HepG2 (cell line): ENCODE measurements at places on chromosomes 5 and 9. TPM values are rescaled to one million over a fixed set of nuclear protein-coding genes. Genes with fewer than 3 reads are reported as not detected.
A peak's percentile ranks its signal among the peaks of the same experiment; 100 is the strongest.

DNA sequence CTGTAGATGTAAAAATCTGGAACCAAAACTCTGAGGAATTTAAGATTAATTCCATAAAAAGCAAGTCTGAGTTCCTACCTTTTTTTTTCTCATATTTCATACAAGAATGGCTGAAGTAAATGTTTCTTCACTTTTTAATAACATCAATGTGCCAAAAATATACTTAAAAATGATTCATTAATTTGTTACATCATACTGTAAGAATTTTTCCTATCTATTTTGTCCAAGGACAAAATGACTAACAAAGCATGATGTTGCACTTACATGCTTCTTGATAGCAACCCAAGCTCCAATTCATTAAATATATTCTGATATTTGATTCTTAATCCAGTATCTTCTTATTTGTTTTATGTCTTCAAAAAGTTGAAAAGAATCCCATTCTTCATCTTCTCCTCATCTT is 988.3 kb downstream of the TLE1 start:
- H3K4me3 ChIP-seq = no peak overlapping the region
- no peak overlapping the region for H3K27ac ChIP-seq
- H3K4me1 ChIP-seq = no peaks in the 10 kb centered on the region
- DNase-seq = no peak
- H3K27me3 ChIP-seq = no peaks in the 10 kb centered on the region

DNA sequence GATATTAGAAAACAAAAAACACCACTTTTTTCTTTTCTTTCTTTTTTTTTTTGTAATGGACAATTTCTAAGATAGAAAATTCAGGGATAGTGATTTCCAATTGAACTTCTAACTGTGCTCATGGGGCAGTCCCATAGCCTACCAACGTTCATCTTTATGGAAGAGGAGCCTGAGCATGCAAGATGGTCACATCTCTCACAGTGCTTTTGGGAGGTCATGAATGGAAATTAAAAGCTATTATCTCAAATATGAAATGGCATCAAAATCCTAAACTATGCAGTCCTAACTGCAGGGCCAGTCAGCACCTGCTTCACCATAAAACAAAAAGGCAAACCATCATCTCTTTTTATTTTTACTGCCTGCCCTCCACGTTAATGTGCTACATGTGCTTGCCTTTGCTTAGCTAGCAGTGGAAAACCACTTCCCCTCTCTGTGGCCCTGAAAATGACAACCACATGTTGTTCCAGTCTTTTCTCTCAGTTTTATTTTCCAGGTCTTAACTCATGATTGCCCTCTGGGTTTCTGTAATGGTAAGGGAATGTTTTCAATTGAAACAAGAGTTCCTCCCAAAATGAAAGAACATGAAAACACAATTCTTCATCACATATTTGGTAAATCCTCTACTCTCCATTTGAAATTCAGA is 16.7 kb downstream of the IFNB1 start:
- no peaks in the 10 kb centered on the region for H3K36me3 ChIP-seq
- no peak overlapping the region for H3K4me3 ChIP-seq
- DNase-seq = no peak
- no peaks in the 10 kb centered on the region for H3K27me3 ChIP-seq

DNA sequence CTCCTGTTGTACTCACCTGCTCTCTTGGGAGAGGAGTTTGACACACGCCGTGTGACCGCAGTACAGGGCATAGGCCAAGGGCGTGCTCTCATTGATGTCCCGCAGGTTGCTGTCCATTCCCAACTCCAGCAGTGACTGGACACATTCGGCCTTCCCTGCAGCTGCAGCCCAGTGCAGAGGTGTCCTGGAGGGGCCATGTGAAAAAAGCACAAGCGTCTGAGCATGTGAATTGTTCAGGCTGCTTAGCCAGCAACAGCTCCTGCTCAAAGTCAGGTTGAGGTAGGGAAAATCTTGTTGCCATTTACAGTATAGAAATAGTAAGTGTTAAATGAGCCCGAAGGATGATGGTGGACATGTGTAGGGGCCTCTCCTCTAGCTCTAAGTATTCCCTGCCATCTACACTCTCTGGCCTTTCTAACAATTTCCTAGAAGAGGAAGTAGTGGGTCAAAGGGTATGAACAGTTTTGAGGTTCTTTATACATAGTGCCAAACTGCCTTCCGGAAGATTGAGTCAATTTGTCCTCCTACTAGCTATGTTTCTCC is 116.5 kb downstream of the ANKRD55 start:
- peaks cover 36% of the 10 kb centered on the region for H3K4me1 ChIP-seq
- H3K27ac ChIP-seq = peak overlapping the region; percentile 90
- no peaks in the 10 kb centered on the region for H3K27me3 ChIP-seq
- H3K36me3 ChIP-seq = no peaks in the 10 kb centered on the region
- peak; percentile 88 for DNase-seq
- no peak overlapping the region for H3K4me3 ChIP-seq

DNA sequence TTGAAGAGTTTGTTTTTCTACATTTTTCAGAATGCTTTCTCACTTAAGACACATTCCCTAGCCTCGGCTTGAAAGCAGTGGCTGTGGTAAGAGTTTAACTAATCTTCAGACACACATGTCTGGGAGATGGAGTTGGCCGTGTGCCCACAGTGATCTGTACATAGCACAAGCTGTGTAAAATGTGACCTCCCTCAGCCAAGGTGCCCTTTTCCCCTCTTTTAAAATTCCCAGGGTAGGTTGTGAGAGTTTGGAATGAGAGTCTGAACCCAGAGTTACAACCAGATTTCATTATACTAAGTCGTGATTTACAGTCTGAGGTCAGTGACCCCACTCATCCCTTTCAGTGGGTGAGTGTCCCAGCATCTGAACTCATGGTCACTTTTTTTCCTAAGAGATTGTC is 230.4 kb downstream of the DOCK8 start:
- H3K4me1 ChIP-seq = no peaks in the 10 kb centered on the region
- no peak overlapping the region for H3K4me3 ChIP-seq
- no peaks in the 10 kb centered on the region for H3K36me3 ChIP-seq

DNA sequence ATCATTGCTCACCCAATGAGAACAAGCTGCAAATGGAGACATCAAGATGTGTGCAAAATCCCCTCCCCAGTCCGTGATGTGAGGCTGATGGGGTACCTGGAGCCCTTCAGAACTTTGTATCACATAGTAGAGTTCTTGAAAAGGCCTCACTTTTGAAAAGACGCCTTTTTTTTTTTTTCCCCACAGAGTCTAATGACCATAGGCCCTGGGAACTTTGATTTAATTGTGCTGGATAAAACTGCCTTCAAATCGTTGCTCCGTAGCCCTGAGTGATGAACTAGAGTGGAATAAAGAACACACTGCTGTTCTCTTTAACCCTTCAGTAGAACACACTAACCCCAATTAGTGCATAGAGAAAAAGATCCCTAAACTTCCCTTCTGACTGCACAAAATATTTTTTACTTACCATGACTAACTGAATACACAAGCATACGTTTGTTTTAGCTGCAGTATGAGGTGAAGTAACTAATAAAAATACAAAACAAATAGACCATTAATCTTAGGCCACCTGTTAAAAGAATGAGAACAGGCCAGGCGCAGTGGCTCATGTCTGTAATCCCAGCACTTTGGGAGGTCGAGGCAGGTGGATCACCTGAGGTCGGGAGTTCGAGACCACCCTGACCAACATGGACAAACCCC is 15.1 kb downstream of the PSAT1 start:
- peaks cover 38% of the 10 kb centered on the region for H3K36me3 ChIP-seq
- no peaks in the 10 kb centered on the region; the same call in 1 of the 2 replicates for H3K4me1 ChIP-seq
- no peak for DNase-seq
- no peak overlapping the region for H3K27ac ChIP-seq
- no peaks in the 10 kb centered on the region for H3K27me3 ChIP-seq

- no peak for DNase-seq
- no peaks in the 10 kb centered on the region for H3K27me3 ChIP-seq
- peaks cover 43% of the 10 kb centered on the region for H3K4me1 ChIP-seq
Measured at GRCh38 chr9:123128591-123128990, 95.1 kb downstream of the GPR21 start.

DNA sequence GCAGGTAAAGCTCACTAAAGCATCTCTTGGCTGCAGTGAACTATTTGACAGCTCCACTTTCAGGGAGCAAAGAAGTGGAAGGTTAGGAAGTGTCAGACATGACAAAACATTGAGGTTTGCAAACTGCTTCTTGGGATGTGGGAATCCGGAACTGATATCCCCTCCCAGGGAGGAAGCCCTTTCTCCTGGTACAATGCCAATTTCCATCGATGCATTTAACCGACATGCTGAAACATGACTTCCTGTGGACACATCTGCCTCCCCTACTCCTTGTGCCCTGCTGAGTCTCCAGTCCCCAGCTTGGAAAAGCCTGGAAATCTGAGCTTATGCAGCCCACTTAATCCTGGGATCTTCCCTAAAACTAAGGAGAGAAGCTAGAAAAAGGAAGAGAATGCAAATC is 323.1 kb upstream of the DAP start:
- no peaks in the 10 kb centered on the region for H3K4me1 ChIP-seq
- no peak overlapping the region for H3K4me3 ChIP-seq
- no peak overlapping the region for H3K27ac ChIP-seq
- no peaks in the 10 kb centered on the region for H3K36me3 ChIP-seq
- DNase-seq = no peak

The SYK gene
- polyA plus RNA-seq = not detected in 2 replicates

DNA sequence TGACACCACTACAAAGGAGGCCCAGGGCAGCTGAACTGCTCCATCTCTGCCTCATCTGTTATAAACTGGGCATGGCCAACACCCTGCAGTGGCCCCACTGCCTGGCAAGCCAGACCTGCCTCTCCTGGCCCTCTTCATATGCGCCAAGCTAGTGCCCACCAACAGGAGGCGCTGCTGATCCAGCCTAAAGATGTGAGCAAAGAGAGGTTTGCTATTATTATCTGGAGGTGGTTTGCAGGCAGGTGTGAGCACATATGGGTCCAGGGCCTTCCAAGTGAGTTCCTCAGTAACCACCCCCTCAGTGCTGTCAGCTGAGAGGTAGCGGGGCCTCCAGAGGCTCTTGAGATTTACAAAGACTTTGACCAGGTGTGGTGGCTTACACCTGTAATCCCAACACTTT is 232.2 kb downstream of the SYK start:
- no peaks in the 10 kb centered on the region for H3K27me3 ChIP-seq
- peaks cover 44% of the 10 kb centered on the region for H3K4me1 ChIP-seq
- no peaks in the 10 kb centered on the region for H3K36me3 ChIP-seq
- H3K4me3 ChIP-seq = no peak overlapping the region
- peak; percentile 13 for DNase-seq

The SVEP1 gene
- not detected in 2 replicates for polyA plus RNA-seq

The SLC25A51 gene
- polyA plus RNA-seq = 14.6 and 15.4 TPM in 2 replicates

DNA sequence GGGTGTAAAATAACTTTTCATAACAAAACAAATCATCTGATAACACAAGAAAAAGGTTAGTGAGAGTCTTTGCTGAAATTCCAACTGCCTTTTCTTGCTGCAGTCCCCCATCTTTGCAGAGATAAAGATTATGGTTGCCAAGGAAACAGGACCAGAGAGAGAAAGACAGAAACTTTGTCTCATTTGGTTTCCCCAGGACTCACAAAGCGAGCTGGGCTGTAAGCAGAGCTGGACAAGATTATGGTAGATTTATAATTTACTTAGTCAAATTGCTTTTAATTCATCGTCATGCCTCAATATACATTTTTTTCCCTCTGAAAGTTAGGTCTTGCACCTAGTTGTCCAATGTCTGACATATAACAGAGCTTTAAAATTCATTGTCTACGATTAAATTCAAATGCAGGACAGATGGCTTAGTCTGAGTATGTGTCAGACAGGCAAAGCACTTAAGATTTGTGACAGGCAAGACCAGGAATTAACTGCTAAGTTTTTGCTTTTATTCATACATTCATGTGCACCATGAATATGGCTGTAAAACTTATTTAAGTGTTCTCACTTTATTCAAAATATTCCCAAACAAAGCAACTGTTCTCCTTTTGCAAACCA is 17.4 kb downstream of the ENC1 start:
- H3K4me3 ChIP-seq = no peak overlapping the region
- H3K4me1 ChIP-seq = peaks cover 46% of the 10 kb centered on the region
- no peaks in the 10 kb centered on the region for H3K27me3 ChIP-seq
- DNase-seq = no peak
- no peak overlapping the region for H3K27ac ChIP-seq

- peaks cover 4% of the 10 kb centered on the region; the same call in 2 of the 3 replicates for H3K27me3 ChIP-seq
- H3K36me3 ChIP-seq = no peaks in the 10 kb centered on the region
- no peak overlapping the region for H3K4me3 ChIP-seq
Measured at GRCh38 chr9:85744480-85744879, 2.7 kb upstream of the AGTPBP1 start.

- DNase-seq = no peak
- H3K27me3 ChIP-seq = no peaks in the 10 kb centered on the region
- H3K36me3 ChIP-seq = no peaks in the 10 kb centered on the region
- H3K27ac ChIP-seq = no peak overlapping the region
- no peak overlapping the region for H3K4me3 ChIP-seq
Measured at GRCh38 chr5:72066705-72067107, 40.6 kb upstream of the MAP1B start.

The TEK gene
- polyA plus RNA-seq = not detected in 2 replicates

The UBE2QL1 gene
- not detected in 2 replicates for polyA plus RNA-seq

DNA sequence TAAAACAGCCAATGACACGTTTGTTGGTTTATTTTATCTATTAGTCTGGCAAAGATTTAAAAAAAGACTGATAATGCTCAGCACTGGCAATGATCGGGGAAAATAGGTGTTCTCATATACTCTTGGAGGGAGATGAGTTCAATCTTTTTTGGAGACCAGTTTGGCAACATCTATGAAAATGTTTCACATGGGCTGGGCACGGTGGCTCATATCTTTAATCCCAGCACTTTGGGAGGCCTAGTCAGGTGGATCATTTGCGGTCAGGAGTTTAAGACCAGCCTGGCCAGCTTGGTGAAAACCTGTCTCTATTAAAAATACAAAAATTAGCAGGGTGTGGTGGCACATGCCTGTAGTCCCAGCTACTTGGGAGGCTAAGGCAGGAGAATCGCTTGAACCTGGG is 6.8 kb upstream of the ANKRD31 start:
- no peak for DNase-seq
- no peaks in the 10 kb centered on the region; the same call in 1 of the 2 replicates for H3K4me1 ChIP-seq
- H3K27ac ChIP-seq = no peak overlapping the region
- no peaks in the 10 kb centered on the region for H3K36me3 ChIP-seq

GRCh38 chr5:151496041-151496484 is 48.7 kb downstream of the SLC36A1 start:
- no peak for DNase-seq
- no peaks in the 10 kb centered on the region for H3K4me1 ChIP-seq
- no peaks in the 10 kb centered on the region for H3K36me3 ChIP-seq
- H3K27me3 ChIP-seq = no peaks in the 10 kb centered on the region

DNA sequence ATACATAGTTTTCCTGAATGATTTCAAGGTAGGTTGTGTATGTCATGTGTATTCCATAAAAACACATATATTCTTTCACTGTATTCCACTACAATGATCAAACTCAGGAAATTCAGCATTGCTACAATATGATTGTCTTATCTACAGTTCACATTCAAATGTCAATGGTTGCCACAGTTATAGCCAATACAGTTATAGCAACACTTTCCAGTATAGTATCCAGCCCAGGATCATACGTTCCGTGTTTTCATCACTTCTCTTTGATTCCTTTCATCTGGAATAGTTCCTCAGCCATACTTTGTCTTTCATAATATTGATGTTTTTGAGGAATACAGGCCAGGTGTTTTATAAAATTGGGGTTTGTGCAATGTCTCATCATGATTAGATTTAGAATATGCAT is 9.5 kb downstream of the OR2S2 start:
- H3K4me3 ChIP-seq = no peak overlapping the region
- H3K4me1 ChIP-seq = no peaks in the 10 kb centered on the region
- DNase-seq = no peak
